Omental fat pad (tissue), 4 donors: ENCODE measurements at places on chromosomes 13 and 19. TPM values are rescaled to one million over a fixed set of nuclear protein-coding genes. Genes with fewer than 3 reads are reported as not detected.

Gene C5AR1
- total RNA-seq = 94.0 TPM

Gene MBD3L3
- not detected for total RNA-seq

Gene ZNF223
- 3.2 TPM for total RNA-seq

DNA sequence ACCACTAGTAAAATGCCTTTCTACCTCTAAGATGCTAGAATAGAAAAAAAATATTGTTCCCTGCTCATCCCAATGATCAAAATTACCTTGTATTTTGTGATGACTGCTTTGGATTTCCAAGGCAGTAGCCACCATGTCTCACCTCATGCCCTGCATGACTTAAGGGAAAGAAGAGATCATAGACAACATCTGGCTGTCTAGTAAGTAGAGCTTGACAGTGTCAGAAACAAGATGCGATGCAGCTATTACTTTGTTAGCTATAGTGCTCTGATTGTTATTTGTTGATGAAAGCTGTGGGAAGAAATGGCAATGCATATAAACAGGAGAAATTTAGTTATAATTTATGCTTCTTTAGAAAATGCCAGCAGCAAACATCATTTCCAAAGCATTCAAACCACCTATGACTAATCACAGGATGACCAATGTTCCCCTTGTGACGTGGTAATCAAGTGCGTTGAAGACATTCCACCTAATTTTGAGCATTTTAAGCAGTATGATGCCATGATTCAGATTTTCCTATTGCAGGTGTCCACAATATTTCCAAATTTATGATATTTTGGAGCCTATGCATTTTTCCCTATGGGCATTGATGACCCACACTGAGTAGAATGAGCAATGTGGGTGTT is 308.3 kb downstream of the KCNRG start:
- DNase-seq = no peak

DNA sequence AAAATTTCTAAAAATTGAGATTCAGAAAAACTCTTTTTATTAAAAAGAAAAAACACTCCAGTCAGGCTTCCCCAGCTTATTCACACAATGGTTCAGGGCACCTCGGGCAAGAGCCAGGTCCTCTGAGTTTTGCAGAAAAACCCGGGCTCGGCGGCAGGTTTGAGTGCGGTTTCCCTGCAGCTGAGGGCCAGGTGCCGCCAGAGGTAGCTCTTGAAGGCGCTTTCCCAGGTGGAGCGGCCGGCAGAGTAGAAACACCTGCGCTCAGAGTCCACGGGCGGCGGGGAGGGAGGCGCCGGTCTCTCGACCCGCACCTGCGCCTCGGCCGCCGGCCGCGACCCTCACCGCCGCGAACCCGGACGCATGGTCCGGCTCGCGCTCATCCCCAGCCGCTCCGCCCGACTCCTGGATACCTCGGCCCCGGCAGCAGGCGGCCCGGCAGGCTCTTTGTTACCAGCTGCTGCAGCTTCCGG is 444 bp downstream of the PROSER1 start:
- no peak for DNase-seq

GRCh38 chr19:366205-366783 is 21.7 kb upstream of the MIER2 start:
- no peak for DNase-seq

DNA sequence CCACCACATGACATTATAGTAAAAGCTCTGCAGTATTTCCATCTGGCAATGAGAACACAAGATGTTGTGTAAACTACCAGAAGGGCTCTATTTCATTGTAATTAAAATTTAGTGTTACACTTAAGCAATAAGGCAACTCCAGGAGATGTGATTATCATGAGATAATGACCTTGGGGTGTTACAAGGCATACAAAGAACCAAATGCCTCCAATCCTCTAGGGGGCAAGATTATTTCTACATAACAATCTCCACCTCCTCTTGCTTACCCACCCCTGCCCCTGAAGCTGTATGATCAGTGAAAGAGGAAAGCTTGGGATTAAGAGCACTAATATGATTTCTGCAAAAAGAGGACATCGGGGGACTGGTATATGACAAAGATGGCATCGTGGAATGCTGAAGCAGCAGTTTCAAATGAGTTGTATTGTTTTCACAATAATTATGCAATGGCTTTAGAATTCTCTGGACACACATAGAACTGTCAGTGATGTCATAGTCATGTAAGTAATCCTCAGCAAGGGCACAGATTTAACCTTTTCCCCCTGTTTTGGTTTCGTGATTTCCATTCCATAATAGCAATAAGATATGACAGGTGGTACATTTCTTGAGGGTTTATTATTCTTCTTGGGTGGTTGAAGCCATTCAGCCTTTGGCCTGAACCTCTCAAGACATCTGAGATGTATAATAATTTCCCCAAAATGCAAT is 295.3 kb downstream of the MZT1 start:
- no peak for DNase-seq
